Activated naive CD8-positive, alpha-beta T cell treated with anti-CD3 and anti-CD28 coated beads, Interleukin-2, amount 50 U/mL, for 24 hours (primary cell): ENCODE measurements at places on chromosomes 3 and 15.
A peak's percentile ranks its signal among the peaks of the same experiment; 100 is the strongest.

DNA sequence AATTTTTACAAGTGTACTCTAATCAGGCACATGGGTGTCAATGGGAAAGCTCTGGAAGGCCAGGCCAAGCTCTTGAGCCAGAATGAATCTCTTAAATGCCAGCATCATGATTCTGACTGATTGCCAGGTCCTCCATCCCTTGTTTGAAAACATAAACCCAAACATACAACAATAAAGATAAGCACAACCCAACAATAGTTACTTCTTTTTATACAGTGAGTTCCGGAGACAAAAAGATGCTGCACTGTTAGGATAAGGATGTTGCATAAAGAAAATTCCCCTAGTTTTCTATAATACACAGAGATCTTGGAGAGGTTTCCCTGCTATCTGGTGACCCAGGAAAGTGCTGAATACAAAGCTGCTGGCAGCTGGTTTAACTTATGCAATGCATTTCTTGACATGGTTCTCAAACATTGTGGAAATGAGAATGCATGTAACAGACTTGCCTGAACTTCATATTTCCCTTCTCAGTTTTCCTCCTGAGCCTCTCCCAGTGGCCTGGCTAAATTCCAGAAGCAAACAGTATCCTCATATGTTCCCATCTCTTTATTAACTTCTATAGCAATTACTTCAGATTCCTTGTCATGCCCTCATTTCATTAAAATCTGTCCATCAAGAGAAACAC lies 180.1 kb upstream of the PRICKLE2 start:
- DNase-seq = no peak

- DNase-seq = no peak
Measured at GRCh38 chr15:69812861-69813261, 284.9 kb downstream of the TLE3 start.

DNA sequence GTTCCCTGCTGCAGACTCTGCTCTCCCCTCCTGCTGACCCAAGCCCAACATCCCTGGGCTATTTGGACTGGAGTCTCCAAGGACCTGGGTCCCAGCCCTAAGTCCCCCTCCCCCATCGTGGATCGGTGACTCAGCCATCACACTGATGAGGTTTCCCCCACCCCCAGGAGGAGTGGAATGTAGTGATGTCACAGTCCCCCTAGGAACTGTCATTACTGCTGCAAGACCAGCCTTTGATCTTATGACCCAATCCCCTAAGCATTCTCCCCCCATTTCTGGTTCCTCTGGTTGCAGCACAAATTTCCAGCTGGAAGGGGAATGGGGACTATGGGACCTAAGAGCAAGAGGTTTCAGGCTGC lies 63.4 kb upstream of the CSPG4 start:
- DNase-seq = no peak

- DNase-seq = no peak
Measured at GRCh38 chr15:52276256-52276770, 19.3 kb downstream of the MYO5C start.

GRCh38 chr3:1551741-1552140 lies 458.9 kb downstream of the CNTN6 start:
- DNase-seq = no peak

GRCh38 chr3:193509103-193509965 lies 45.4 kb downstream of the ATP13A4 start:
- DNase-seq = no peak

DNA sequence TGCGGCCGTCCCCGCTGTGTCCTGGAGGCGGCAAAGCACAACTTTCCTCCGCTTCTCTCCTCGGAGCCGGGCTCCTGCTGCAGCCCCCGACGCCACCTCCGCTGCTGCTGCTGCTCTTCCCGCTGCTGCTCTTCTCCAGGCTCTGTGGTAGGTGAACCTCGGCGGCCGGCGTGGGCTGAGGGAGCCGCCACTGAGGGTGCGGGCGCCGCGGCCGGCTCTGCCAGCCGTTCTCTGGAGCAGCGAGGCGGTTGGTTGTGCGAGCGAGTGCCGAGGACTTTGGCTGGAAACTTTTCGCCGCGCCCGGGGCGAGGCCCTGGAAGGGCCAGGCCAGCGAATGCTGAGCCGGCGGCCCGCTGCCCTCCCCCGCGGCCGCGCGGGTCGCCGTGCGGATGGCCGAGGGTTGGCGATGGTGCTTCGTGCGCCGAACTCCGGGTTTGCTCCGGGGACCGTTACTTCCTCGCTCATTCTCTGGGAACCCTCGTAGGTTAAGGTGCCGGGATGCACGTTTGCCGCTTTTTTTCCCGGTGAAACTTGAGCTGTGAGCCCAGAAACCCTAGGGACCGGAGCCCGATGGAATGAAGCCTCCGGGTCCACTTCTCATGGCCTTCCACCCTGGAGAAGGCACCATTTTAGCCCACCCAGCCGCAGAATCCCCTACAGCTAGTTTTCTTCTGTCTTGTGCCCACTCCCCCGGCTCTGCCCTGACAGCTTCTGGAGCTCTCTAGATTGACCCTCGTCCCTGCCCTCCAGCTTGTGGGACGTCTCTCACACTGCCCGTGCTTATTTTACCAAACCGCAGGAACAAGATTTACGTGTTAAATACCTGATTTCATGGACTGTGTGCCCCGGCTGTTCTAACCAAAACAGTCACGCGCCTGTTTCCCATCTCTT lies 660 bp downstream of the NECTIN3 start:
- peak; percentile 26 for DNase-seq

- DNase-seq = no peak
Measured at GRCh38 chr15:75038231-75038630, 14.8 kb downstream of the PPCDC start.

GRCh38 chr3:24027946-24028345 lies 82.9 kb downstream of the NR1D2 start:
- DNase-seq = no peak
